ENCODE measurements at places on chromosomes 1 and 21.

- peak; percentile 45 for DNase-seq
These were observed 80.0 kb downstream of the CAMK2N1 start for GRCh38 chr1:20405893-20406604.

- no peak for DNase-seq
These were observed 62.7 kb downstream of the AGPAT3 start for GRCh38 chr21:43927591-43928221.

DNA sequence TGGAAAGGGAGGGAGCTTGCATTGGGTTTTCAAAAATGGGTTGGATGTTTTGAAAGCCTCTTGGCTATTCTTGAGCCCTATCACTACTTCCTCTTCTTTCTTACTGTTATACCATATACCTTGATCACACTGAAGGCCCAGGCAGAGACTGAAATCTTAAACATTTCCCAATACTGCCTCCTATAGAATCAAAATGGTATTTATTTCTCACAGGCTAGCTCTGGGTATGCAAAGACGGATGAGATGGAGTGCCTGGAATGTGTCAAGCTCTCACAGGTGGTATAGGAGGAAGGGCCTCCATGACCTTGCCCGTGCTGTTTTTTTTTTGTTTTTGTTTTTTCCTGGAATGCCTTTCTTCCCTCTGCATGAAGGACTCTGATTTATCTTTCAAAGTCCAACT lies 268.4 kb upstream of the USP24 start:
- no peak for DNase-seq

DNA sequence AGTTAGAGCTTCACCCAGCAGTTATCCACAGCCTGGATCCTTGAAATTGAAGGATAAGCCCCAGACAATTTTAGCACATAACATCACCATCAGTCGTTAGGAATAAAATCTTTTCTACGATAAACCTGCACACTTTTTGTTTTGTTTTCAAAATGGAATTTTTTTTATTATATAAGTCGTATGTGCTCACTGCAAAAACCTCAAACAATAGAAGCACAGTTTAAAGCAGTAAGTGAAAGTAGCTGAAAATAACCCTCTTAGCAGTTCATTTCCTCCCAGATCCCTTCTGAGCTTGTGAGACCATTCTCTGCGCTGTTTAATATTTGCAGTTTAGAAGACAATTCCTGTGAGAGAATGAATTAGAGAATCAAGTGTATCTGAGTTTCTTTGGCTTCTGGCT lies 38.3 kb downstream of the ELK4 start:
- DNase-seq, result no peak

All from IMR-90 (cell line).